PC-3 (cell line): ENCODE measurements at places on chromosomes 2 and 18. TPM values are rescaled to one million over a fixed set of nuclear protein-coding genes. Genes with fewer than 3 reads are reported as not detected.

DNA sequence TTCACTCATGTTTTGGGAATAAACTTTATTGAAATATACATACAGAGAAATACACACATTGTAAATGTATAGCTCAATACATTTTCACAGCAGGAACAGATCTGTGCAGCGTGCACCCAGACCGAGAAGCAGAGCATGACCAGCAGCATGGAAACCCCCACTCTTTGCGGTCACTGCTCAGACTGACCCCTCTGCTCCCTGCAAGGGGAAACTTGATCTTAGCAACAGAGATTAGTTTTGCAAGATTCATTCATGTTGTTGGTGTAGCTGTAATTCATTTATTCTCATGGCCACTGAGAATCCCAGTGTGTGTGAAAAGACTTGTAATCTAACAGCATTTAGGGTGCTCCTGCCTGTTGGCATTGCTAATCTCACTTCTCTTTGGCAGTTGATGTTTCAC is 35.2 kb downstream of the LPIN1 start:
- no peak for DNase-seq

- DNase-seq, result no peak
Measured at GRCh38 chr18:45670281-45670962, 53.6 kb upstream of the SLC14A1 start.

DNA sequence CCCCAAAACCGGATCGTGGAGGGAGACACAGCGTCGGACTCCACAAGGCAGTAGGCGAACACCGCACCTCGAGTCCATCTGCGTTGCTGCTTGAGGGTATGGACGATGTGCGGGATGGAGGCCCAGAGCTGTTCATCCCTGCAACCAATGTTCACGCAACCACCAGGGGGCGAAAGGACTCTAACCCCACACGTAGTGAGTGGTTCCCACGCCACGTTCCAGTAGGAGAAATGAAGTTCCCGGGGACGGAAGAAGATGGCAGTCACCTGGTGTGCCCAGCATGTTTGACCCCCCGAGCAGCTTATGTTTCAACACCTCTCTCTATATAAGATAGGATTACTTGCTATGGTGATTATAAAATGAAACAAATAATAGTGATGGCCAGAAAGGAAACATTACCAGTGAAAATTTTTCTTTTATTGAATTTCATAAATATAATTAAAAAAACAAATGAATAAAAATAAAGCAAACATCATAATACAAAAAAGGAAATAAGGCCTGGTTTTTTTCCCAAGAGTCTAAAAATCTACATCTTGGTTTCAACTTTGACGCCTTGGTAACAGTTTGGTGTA is 184.3 kb downstream of the SH3BP4 start:
- peak; percentile 86 for DNase-seq

DNA sequence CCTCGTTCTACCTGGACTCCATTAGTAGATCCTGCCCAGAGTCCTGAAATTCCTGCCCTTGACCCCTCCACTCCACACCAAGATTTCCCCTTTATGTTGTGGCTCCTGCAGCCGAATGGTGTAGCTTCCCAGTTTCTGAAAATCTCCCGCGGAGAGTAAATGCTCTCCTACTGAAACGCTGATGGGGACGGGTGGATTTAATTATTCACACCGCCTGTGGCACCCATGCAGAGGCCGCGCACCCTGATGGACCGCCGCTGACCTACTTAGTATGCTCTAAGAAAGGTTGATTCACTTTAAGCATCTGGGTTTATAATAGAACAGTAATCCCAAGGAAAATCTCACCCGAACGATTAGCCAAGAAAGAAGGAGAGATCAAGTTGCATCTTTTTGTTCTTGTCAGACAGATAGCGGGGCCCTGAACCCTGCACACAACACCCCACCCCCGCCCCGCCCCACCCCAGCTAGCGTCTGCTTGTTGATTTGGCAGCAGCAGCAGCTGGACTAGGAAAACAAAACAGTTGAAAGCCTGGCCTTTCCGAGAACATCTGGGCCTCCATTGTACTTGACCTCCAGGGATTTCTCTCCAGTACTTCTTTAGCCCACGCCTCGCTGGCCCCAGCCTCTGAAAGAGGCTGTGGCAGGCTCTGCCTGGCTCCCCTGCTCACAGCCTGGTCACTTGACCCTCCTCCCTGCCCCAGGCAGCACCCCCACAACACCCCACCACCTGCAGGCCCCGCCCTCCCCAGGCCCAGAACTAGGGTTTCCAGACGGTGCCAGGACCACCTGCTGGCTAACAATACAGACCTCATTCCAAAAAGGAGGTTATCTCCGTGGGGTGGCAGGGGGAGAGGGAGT is 53.6 kb downstream of the DPYSL5 start:
- DNase-seq, result no peak

DNA sequence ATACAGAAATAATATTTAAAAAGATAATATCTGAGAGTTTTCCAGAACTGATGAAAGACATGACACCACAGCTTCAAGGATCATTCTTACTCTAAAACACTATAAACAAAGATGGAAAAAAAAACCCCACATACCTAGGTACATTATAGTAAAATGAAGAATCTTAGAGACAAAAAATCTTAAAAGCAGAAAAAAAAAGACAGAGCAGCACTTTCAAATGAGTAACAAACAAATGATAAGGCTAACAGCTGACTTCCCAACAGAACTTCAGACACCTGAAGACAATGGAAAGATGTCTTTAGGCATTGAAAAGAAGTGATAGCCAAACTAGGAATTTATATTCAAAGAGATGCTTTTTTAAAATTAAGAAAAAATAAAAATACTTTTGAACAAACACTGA is 21.2 kb upstream of the AFF3 start:
- no peak for DNase-seq

DNA sequence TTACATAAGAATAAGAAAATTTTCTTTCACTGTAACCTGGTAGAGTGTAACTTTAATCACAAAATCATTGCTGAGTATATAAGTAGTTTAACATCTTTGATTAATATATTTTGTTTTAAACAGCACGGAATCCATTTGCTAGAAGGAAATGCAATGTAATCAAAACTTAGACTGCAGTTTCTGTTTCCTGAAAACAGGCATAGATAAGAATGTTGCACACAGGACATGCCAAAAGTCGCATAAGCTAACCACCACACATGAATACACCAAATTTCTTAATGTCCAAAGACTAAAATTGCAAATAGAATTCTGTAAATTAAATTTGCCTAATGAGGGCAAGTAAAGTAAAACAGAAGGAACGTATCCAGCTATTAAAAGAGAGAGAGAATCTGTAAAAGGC is 51.0 kb upstream of the SERPINB2 start:
- no peak for DNase-seq

- DNase-seq, result no peak
Measured at GRCh38 chr2:196160946-196161345, 10.4 kb downstream of the STK17B start.

DNA sequence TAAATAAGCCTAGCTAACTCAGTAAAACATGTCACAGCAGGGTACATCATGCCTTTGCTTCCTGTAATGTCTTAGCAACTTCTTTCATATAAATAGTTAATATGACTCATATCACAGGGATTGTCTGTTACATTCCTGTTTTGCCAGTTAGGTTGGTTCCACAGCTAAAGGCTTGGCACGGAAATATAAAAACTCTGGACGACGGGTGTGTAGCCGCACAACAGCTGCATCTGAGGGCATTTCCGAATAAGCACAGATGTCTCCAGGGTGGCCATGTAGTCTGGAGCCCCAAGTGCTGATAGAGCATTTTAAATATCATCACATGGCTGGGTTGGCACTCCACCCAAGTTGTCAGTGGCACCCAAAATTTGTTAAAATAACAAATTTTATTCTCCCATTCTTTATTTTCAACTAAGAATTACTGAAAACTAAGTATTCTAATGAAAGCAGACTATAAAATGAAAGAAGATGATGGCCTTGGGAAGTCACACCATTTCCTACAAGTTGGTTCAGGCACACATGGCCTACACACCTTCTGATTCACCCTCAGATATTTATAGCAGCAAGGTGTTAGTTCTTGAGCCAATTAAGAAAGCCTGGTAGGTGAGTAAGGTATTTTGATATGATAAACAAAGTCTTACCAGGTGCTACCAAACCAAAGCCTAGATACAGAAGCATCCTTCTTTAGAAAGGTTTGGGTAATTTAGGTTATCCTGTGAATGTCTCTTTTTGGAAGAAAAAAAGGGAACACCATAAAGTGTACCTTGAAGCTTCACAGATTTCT is 61.8 kb upstream of the STK17B start:
- peak; percentile 97 for DNase-seq

GRCh38 chr18:49174478-49174877 is 223.7 kb upstream of the SMAD7 start:
- DNase-seq, result no peak

DNA sequence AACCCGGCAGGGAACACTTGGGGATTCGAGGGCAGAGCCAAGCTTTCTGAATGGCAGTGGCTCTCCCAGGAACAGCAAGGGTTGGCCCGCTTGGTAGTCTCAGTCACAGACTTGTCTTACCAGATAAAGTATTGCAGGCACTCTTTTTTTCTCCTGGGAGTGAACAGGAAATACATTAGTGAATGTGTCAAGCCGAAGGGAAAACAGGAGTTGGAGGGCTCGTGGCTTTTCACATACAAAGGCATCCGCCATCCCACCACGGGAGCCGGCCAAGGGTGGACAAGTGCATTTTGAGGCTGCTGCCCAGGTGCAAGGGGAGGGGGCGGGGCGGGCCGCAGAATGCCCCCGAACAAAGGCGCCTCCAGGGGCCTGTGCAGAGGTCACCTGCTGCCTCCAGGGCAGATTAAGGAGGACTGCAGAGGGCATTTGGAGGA is 163.3 kb upstream of the SIX3 start:
- no peak for DNase-seq

DNA sequence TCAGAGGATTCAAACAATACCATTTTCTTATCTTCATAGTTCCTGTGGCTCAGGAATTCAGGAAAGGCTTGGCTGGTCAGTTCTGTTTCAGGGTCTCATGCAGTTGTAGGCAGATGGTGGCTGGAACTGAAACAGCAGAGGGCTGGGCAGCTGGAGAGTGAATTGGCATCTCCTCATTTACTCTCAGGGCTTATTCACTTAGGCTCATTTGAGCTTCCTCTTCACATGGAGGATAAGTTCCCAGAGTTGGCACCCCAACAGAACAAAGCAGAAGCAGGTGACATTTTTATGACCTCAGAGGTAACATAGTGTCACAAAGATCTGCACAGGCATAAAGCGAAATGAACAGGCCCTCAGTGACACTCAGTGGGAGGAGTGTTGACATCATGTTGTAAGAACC is 66.1 kb downstream of the RBBP8 start:
- no peak for DNase-seq

GRCh38 chr18:2654928-2655177 is 673 bp upstream of the SMCHD1 start:
- DNase-seq, result no peak

- no peak for DNase-seq
Measured at GRCh38 chr18:37465958-37466357, 99.6 kb downstream of the CELF4 start.

- DNase-seq, result peak; percentile 62
Measured at GRCh38 chr2:215830304-215830703, 183.0 kb downstream of the MREG start.

- DNase-seq, result peak; percentile 16
Measured at GRCh38 chr2:234564699-234565098, 67.8 kb upstream of the ARL4C start.

DNA sequence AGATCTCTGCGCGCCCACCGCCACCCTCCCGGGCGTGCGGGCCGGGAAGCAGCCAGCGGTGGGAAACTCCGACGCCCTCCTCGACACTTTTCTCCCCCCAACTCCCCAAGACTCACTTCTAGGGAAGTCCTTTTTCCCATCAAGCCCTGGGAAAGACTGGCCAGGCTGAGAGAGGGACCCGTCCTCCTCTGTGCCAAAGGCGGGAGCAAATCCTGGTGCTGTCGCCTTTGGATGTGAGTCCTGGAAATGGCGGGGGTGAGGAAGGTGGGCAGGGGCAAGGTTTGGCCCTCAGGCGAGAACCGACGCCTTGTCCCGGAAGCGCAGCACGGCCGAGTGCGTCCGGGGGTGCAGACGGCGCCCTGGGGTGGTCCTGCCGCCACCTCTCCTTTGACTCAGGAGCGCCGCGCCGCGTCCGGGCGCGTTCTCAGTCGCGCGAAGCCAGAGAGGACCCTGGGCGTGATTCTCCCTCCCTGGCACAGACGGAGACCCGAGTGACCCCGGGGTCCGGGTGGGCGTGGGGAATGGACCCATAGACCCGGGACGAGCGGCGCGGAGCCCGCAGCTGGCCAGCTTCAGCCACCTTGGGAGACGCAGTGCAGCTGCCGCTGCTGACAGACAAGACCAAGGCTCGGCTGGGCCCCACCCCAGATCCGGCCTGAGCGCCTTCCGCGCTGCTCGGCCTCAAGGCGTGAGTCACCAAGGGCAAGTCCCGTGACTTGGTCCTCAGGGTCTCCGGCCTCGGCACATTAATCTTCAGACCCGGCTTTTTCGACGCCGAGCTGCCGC is 3.5 kb upstream of the LBX2 start:
- no peak for DNase-seq

GRCh38 chr2:139354518-139354917 is 574.3 kb upstream of the NXPH2 start:
- DNase-seq, result no peak

GRCh38 chr2:232623768-232624765 is 9.3 kb upstream of the EFHD1 start:
- peak; percentile 80 for DNase-seq

- DNase-seq, result no peak
Measured at GRCh38 chr2:118604811-118605210, 242.6 kb downstream of the EN1 start.

DNA sequence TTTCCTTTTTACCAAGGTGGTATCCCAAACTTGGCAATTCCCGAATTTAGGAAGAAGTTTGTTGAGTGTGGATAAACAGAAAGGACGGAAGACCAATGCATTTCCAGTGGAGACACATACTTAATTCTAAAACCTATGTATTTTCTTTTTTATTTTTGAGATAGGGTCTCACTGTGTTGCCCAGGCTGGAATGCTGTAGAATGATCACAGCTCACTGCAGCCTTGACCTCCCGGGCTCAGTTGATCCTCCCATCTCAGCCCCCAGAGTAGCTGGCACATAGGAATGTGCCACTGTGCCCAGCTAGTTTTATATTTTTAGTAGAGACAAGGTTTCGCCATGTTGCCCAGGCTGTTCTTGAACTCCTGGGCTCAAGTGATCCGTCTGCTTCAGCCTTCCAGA is 90.3 kb downstream of the COX7A2L start:
- no peak for DNase-seq

The HOXD8 gene
- total RNA-seq, result 1.9 and 2.9 TPM in 2 replicates

The RAB6C gene
- 0.04 TPM in 1 of 2 replicates, not detected in the other for total RNA-seq

The PTPRN gene
- 0.07 TPM in 1 of 2 replicates, not detected in the other for total RNA-seq

The ERMN gene
- total RNA-seq, result not detected in 2 replicates

The WNT10A gene
- 0.40 and 3.3 TPM in 2 replicates for total RNA-seq

The TMEM150A gene
- total RNA-seq, result 3.9 and 4.9 TPM in 2 replicates
